Endothelial cell (in vitro differentiated cells): ENCODE measurements at places on chromosomes 16 and 17. TPM values are rescaled to one million over a fixed set of nuclear protein-coding genes. Genes with fewer than 3 reads are reported as not detected.

DNA sequence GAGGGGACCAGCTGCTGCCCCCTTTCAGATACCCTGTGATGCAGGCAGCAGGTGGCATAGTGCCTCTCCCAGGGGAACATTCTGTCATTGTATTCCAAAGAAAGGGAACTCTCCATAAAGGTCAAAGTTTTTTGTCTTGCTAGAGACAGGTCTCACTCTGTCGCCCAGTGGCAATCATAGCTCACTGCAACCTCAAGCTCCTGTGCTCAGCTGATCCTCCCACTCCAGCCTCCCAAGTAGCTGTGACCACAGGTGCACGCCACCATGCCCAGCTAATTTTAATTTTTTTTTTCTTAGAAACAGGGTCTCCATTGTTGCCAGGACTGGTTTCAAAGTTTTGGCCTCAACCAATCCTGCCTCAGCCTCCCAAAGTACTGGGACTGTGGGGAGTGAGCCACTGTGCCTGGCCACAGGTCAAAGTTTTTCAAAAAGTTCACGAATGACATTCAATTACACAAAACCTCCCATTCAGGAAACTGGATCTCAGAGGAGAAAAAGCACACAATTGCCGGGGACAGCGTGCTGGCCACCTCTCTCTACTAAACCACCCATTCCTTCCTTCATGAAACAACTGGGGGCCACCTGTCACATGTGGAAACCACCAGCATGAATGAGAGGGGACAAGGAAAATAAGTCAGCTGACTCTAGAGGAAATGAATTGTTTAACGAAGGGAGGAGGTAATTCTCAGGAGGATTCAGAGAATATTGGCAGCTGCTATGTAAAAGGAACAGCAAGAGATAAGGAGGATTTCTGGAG, 80.0 kb downstream of the MARCHF10 start:
- no peaks in the 10 kb centered on the region for H3K27me3 ChIP-seq
- H3K27ac ChIP-seq: no peak overlapping the region
- no peak for DNase-seq
- no peaks in the 10 kb centered on the region for H3K36me3 ChIP-seq
- peaks cover 30% of the 10 kb centered on the region for H3K4me1 ChIP-seq

Gene MT1H
- total RNA-seq: not detected

DNA sequence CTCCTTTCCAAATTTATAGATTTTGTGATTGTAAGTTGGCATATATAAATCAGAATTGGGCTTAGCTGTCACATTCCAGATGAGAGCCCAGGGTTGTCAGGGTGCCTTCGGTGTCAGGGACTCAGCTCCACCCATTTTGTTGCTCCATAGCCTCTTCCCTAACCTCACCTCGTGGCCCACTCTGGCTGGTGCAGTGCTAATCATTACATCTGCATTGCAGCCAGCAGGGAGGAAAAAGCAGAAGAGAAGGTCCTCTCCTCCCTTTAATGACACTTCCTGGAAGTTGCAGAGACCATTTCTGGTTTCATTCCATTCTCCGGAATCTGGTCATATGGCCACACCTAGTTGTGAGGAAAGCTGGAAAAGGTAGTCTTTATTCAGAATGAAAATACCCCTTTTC, 113.3 kb downstream of the CCT6B start:
- no peaks in the 10 kb centered on the region for H3K4me1 ChIP-seq
- H3K4me3 ChIP-seq: no peak overlapping the region
- DNase-seq: no peak
- H3K27ac ChIP-seq: no peak overlapping the region

- H3K27me3 ChIP-seq: peaks cover 4% of the 10 kb centered on the region
- H3K4me1 ChIP-seq: peaks cover 31% of the 10 kb centered on the region
- H3K4me3 ChIP-seq: peak overlapping the region; percentile 100
- DNase-seq: no peak
- H3K36me3 ChIP-seq: peaks cover 6% of the 10 kb centered on the region
Observed at GRCh38 chr16:70522216-70523075, 908 bp downstream of the COG4 start.

GRCh38 chr17:67523101-67523500, 146.0 kb downstream of the PITPNC1 start:
- H3K4me3 ChIP-seq: no peak overlapping the region
- no peak overlapping the region for H3K27ac ChIP-seq
- H3K36me3 ChIP-seq: no peaks in the 10 kb centered on the region
- no peak for DNase-seq
- H3K4me1 ChIP-seq: peaks cover 8% of the 10 kb centered on the region

DNA sequence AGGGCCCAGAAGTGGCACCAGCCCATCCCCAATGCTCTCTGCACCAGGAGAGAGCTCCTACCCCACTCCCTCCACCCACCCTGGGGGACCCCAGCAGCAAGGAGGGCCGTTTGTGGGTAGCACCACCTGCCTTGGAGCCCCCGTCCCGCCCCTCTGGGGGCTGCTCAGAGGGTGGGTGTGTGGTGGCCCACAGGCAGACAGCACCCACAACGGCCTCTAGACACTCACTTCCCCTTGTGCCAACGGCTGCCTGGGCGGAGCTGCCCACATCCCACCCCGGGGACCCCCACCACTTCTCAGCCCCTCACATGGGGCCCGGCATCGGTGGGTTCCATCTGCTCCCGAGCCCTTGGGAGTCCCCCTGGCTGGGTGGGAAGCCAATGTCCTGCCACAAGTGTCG, 33.3 kb downstream of the BAHCC1 start:
- no peaks in the 10 kb centered on the region for H3K4me1 ChIP-seq
- H3K4me3 ChIP-seq: no peak overlapping the region
- H3K27ac ChIP-seq: no peak overlapping the region
- no peak for DNase-seq

Gene FBXW10
- total RNA-seq: not detected

Gene OTOP3
- not detected for total RNA-seq

DNA sequence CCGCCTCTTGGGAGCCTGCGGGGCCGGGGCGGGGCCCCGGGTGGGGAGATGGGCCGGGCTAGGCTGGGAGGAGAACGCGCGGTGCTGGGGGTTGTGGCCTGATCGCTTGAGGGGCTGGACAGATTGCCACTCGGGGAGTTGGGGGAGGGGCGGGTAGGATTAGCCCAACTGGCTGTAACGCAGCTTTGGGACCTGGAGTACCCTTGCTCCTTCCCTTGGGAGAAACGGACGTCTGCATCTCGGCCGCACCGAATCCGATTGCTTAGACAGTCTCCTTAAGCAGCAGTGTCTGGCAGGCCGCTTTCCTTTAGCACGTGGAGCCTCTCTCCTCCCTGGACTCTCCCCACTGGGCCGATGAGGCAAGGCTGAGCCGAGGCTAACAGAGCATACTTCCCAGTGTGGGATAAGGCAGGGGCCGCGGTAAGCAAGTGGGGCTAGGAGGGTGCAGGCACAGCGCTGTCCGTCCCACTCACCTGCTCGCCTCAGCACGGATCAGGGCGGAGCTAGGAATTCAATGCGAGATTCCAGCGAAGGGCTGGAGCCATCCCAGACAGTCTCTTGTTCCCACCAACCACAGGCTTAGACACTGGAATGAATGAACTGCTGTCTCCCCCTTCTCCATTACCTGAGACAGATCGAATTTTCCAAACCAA, 540 bp upstream of the ACLY start:
- peaks cover 11% of the 10 kb centered on the region for H3K27me3 ChIP-seq
- peaks cover 30% of the 10 kb centered on the region for H3K4me1 ChIP-seq
- H3K4me3 ChIP-seq: peak overlapping the region; percentile 62
- H3K27ac ChIP-seq: no peak overlapping the region
- peaks cover 4% of the 10 kb centered on the region for H3K36me3 ChIP-seq
- DNase-seq: no peak

GRCh38 chr17:79845601-79845949, 6.3 kb upstream of the CBX4 start:
- peaks cover 14% of the 10 kb centered on the region for H3K27me3 ChIP-seq
- H3K36me3 ChIP-seq: no peaks in the 10 kb centered on the region
- DNase-seq: no peak
- no peaks in the 10 kb centered on the region for H3K4me1 ChIP-seq
- H3K4me3 ChIP-seq: no peak overlapping the region

Gene CCDC200
- total RNA-seq: not detected

GRCh38 chr16:22789281-22789945, 24.5 kb upstream of the HS3ST2 start:
- peaks cover 2% of the 10 kb centered on the region for H3K27me3 ChIP-seq
- H3K4me3 ChIP-seq: no peak overlapping the region
- H3K36me3 ChIP-seq: no peaks in the 10 kb centered on the region
- H3K4me1 ChIP-seq: peaks cover 8% of the 10 kb centered on the region
